CD4-positive, alpha-beta T cell treated with Interleukin-21 for 1 hour (primary cell): ENCODE measurements at places on chromosomes 2 and 18.

- no peak for DNase-seq
Measured at GRCh38 chr18:42730272-42730671, 385.2 kb downstream of the RIT2 start.

GRCh38 chr2:147782141-147782930 is 62.5 kb upstream of the ACVR2A start:
- DNase-seq: no peak

DNA sequence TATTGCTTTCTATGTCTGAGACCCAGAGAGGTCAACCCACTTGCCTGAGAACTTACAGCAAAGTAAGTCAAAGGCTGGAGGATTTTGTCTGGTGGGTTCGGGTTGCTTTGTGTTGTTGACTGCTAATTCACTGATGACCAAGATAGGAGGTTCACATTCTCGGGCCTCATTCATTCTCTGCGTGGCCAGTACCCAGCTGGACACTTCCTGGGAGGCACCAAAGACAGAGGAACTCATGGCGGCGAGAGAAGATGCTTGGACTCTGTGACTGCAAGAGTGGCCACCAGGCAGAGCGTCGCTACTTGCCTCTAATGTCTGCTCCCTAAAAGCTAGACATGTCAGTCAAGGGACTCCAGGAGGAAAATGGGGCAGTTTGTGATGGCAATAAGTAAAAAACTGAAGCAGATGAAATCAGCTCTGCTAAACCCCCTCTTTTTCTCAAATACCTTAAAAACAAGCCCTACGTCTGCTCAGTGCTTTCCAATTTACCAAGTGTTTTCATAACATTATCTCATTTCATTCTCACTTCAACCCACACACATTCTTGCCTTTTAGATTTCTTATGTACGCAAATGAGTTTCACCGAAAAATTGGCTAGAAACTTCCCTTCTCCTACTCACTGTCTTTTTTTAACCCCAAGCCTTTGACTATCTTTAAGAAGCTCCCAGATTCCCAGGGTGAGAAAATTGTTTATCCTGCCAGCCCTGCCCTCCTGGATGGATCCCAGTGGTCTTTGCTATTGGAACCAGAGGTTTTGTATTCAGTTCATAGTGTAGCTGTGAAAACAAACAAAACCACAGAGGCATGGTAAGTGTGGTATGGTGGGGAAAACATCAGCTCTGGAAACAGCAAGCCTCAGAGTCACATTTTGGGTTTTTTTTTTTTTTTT is 4.9 kb upstream of the LBH start:
- DNase-seq: peak; percentile 40

DNA sequence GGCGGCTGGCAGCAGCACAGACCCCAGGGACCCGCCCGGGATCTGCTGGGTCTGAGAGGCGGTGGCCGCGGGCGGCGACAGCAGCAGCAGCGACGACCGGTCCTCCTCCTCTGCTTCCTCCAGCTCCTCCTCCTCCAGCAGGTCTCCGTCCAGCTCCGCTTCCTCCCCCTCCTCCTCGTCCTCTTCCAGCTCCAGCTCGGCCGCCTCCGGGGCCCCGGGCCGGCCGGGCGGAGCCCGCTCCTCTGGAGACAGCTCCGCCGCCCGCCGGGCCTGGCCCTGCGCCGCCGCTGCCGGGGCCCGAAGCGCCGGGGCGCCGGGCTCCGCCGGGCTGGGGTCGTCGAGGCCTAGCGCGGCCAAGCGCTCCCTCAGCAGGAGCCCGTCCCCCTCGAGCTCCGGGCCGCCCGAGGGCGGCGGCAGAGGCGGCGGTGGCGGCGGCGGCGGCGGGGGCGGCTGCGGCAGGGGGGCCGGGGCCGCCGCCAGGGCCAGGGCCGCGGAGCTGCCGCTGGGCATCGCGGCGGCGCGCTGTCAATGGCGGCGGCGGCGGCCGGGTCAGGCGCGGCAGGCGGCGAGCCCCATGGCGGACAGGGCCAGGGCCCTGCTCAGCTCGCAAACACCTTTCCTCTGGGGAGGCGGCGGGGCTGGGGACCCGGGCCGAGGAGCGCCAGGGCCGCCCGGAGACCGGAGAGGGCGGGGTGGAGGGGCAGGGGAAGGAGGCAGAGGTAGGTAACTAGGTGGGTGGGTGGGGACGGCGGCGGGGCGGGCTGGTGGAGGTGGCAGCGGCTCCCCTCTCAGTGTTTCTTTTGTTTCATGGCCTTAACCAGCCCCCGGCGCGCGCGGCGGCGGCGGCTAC is 445 bp downstream of the MEX3C start:
- peak; percentile 41 for DNase-seq

DNA sequence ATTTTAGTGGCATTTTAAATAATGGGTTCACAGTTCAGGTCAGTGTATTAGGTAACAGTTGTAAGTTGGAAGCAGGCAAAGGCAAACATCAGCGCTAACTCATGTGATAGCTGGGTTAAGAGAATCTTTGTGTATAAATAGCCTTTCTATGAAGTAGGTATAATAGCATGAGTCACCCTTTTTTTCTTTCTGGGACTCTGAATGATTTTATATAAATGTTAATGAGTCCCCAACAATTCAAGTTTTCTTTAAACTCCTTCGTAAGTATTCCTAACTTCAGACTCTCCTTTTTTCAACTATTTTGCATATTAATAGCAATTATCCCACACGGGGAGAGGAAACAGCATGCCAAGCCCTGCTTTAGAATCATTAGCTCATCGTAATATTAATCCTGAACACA is 384.3 kb downstream of the PIK3C3 start:
- no peak for DNase-seq

DNA sequence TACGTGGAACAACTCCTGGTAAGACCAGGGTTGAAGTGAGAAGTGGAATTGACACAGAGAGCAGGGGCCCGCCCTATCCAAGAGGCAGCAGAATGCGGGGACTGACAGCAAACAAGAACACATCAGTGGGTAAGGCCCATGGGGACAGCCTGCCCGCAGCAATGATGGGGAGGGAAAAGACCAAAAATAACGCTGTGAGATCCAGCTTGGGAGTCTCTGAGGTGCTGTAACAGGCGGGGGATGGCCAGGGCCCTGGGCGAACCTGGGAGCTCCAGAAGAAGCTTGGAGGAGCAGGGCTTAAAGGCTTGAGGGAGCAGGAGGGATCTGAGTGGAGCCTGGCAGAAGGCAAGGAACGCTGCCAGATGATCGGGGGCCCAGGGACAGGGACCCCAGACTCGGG is 173.4 kb downstream of the TMEM200C start:
- DNase-seq: no peak

GRCh38 chr2:163701399-163702195 is 34.2 kb downstream of the FIGN start:
- DNase-seq: no peak

DNA sequence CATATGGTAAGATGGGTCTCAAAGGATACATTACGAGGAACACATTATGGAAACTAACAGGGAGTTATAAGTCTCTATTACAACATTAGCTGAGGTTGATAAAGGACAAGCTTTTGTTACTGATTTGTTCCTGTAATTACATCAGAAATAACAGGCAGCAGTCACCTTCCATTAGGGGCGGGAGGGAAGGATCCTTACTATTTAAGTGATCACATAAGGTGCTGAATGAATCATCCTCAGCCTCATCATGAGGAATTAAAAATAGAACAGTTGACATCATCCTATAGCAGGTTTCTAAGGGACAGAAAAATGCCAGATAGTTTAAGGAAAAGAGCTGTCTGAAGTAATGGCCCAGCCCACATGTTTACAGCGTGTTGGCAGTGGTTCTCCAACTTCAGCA is 86.9 kb upstream of the MGAT5 start:
- no peak for DNase-seq

- DNase-seq: peak; percentile 6
Measured at GRCh38 chr2:215749092-215749957, 264.0 kb downstream of the MREG start.

DNA sequence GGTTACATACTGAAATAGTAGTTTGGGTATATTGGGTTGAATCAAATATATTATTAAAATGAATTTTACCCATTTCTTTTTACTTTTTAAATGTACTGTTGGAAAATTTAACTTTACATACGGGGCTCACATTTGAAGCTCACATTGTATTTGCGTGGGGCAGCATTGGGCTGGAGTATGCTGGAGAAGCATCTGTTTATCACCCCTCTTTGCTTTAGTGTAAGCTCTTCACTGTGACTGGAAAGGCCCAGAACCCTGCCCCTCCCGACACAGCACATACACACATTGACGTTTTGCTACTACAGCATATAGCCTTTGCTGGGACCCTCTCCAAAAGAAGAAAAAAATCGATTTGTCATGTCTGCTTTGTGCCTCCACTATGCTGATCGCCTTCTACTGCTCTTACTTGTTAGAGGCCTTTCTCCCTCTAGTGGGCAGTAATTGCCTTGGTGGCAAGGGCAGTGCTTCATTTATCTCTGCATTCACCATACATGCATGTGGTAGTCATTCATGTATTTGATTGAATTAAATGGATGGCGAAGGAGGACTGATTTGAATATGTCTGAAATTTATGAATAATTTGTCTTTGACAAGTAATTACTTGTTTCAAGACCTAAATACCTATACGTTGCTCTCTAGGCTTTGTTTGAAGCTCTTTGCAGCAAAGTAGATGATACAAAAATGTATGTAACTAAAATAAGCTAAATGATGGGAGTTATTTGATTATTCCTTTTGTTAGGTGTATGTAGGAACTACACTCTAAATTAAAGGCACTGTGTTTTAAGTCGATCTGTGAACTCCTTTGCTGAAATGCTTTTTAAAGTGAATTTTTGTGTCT is 37.4 kb downstream of the VAPA start:
- peak; percentile 27 for DNase-seq

GRCh38 chr18:73365018-73365417 is 497.2 kb upstream of the NETO1 start:
- no peak for DNase-seq

DNA sequence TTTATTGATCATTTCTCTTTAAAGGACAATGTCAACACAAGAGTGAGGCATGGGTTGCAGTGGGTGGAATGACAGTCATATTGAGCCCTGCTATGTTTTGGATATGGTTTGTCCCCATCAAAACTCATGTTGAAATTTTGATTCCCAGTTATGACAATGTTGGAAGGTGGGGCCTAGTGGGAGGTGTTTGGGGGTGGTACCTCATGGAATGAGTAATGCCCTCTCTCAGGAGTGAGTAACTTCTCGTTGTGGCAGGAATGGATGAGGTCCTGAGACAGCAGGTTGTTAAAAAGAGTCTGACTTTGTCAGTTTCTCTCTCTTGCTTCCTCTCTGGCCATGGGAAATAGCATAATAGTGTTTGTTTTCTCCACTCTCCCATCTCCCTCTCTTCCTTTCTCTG is 345.3 kb downstream of the DCC start:
- DNase-seq: no peak

DNA sequence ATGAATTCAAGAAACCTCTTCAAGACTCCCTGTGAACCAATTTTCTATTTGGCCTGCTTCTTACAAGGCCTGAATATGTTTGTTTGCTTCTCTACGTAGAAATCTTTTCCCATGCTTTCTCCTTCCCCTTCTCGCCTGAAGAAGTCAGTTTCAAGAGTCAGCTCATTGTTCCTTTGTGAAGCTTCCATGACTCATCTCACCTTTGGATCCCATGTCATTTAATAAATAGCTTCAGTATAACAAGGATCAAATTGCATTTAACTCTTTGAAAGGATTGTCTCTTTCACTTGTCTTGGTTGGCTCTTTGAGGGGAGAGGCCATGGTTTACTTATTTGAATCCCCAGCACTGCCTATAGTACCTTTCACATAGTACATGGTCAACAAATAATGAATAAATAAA is 28.4 kb downstream of the CPS1 start:
- no peak for DNase-seq

DNA sequence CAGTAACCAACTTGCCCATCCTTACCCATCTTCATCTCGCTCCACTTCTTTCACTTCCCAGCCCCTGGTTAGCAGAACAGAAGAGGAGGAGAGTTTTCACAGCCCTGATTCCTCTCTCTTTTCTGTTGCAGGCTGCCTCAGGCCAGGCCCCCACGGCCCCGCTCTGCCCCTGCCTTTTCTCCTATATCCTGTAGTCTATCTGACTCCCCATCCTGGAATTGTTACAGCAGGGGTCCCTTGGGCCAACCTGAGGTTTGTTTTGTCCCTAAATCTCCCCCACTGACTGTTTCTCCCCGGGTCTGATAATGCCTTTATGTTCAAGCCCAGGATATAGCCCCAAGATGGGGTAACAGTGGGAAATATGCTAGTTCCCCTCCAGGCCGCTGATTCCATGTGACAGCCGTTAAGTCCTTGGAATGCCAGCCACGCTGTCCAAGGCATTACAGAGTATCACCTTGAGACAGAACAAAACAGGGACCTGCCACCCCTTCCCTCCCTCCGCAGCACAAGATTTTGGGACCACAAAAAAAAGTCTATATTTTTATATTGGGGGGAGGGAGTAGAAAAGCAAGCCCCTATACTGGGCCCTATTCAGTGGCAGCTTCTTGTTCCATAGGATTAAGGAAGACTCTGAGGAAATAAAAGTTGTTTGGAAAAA is 1.4 kb downstream of the OST4 start:
- DNase-seq: no peak

DNA sequence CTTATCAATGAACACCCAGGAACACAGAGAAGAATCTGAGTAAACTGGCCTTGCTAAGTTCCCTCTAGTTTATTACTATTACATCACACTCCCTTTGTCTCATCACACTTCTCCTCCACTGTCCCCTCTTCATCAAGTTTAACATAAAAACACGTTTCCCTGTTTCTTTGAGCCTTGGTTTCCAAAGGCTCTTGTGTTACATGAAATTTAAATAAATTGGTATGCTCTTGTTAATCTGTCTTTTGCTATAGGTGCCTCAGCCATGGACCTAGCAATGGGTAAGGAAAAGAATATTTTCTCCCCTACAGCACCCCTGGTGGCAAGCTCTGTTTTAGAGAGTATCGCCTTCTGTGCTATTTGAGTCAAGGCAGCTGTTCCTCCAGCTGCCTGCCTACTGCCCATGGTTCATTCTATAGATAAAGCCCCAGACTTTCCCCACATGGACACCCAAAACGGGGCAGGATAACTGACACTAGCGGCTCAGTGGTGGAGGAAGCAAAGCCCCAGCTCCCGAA is 31.8 kb downstream of the TGIF1 start:
- DNase-seq: peak; percentile 37

GRCh38 chr18:27211569-27211968 is 26.5 kb upstream of the CHST9 start:
- no peak for DNase-seq

GRCh38 chr2:234919711-234920110 is 32.1 kb upstream of the SH3BP4 start:
- DNase-seq: no peak

DNA sequence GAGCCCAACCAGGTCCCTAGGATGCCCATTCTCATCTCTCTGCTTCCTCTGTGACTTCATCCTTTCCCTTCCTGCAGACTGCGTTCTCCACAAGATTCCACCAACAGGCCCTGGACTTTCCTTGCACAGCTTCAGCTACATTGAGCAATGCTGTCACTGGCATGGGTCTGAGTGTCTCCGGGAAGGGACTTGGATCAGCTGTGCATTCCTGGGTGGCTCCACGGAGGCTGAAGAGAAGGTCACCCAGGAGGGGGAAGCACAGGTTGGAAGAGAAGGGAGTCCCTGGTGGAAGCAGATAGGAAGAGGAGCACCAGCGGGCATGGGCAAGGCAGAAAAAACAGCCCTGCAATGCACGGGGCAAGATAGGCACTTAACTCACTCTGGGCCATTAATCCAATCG is 140.5 kb downstream of the UXS1 start:
- no peak for DNase-seq

- DNase-seq: no peak
Measured at GRCh38 chr2:23465936-23466335, 81.0 kb downstream of the KLHL29 start.

- no peak for DNase-seq
Measured at GRCh38 chr2:14516844-14517243, 115.7 kb upstream of the LRATD1 start.
